ENCODE measurements at places on chromosomes 4 and X. TPM values are rescaled to one million over a fixed set of nuclear protein-coding genes. Genes with fewer than 3 reads are reported as not detected.
A peak's percentile ranks its signal among the peaks of the same experiment; 100 is the strongest.

DNA sequence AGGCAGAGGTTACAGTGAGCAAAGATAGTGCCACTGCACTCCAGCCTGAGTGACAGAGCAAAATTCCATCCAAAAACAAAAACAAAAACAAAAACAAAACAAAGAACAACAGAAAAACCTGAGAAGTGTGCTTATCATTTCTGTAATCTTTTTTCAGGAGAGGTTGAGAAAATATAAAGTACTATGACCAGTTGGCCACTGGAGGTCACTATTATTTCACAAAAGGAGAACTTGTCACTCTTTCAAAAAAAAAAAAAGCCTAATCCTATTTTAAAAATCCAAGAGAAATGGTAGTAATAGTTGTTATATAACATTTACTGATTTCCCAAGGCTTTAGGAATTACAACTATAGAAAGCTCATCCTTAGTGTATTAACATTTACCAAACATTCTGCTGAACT is 24.9 kb upstream of the RNF150 start:
- ATAC-seq, result no peak

GRCh38 chrX:68177542-68177941 is 255.8 kb downstream of the OPHN1 start:
- ATAC-seq, result no peak

- ATAC-seq, result no peak
Observed at GRCh38 chrX:116749943-116750342, 287.2 kb upstream of the CT83 start.

- ATAC-seq, result peak; percentile 78
Observed at GRCh38 chrX:24566240-24566639, 80.9 kb downstream of the PCYT1B start.

DNA sequence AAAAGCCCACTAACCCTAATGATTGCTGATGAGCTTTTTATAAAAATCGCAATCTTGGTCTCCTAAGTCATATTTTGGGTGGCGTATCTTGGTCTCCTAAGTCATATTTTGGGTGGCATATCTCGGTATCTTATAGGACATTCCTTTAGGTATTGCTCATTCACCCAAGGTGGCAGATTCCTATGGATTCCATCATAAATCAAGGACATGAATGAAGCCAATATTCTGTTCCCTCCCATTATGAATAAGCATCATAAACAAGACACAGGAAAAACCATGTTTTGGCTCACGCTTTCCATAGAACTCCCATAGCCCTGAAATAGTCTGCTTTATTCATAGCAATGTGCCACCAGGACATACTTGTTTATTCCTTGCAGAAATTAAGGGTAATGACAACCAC is 95.0 kb upstream of the CD99 start:
- no peak for ATAC-seq

DNA sequence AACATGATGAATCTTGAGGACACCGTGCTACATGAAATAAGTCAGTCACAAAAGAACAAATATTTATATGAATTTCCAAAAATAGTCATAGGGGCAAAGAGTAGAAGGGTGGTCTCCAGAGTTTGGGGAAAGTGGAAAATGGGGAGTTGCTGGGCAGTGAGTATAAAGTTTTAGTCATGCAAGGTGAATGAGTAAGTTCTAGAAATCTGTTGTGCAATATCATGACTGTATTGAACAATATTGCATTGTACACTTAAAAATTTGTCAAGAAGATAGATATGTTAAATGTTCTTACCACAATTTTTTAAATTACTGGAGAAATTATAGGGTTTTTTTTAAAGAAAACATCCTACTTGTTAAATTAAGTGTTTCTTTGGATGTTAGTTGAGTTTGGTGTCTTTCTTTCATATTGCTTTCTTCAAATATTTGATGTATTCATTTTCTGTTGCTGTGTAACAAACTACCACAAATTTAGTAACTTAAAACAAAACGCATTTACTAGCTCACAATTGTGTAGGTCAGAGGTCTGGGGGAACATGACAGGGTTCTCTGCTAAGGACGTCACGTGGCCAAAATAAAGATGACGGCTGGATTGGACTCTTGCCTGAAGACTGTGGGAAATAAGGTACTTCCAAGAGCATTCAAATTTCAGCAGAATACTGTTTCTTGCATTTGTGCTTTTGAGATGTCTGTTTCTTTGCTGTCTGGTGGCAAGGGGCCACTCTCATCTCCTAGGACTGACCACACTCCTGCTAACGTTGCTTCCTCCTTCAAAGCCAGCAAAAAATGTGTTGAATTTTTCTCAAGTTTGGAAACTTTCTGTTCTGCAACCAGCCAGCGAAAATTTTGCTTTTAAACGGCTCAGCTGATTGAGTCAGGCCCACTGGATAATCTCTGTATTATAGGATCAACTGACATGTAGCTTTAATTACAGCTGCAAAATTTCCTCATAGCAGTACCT is 76.7 kb downstream of the CPEB2 start:
- ATAC-seq, result no peak

DNA sequence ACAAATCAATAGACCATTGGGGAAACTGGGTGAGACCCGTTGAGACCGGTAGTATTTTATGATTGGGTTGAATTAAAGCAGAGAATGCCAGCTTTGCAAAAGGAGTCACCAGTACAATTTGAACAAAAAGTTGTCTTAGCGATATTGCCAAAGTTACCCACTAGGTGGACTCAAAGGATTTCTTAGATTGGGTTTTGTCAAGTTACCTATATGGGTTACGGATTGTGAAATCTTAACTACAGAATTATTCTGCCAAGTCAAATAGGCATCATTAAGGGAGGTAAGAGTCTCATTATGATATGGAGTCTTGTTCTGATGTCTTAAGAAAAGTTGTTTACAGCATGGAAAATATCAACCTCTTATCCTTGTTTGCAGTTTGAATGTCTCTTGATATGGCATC is 15.0 kb upstream of the CT47A1 start:
- ATAC-seq, result no peak

GRCh38 chr4:141567326-141567915 is 69.0 kb upstream of the IL15 start:
- ATAC-seq, result no peak

The CTAG2 gene
- total RNA-seq, result not detected
